Activated T-helper 1 cell treated with anti-CD3 and anti-CD28 coated beads, Interleukin-12 subunit alpha, Interleukin-12 subunit beta, Interleukin-2, Interleukin-4 antibody, amounts not matched to agents 30 ng/mL and 10 ng/mL and 1 ng/mL, durations not matched to agents 14 hours and 24 hours and 36 hours (primary cell): ENCODE measurements at places on chromosomes 12 and 14.

- DNase-seq, result no peak
These were observed 215.3 kb downstream of the SSPN start for GRCh38 chr12:26410689-26411088.

- DNase-seq, result no peak
These were observed 64.8 kb downstream of the WSCD2 start for GRCh38 chr12:108193917-108194316.

- DNase-seq, result no peak
These were observed 42.1 kb downstream of the NFKBIA start for GRCh38 chr14:35362450-35362849.

- DNase-seq, result no peak
These were observed 11.5 kb downstream of the RIMKLB start for GRCh38 chr12:8709124-8709830.

- no peak for DNase-seq
These were observed 5.5 kb downstream of the RNASE1 start for GRCh38 chr14:20797164-20797563.

DNA sequence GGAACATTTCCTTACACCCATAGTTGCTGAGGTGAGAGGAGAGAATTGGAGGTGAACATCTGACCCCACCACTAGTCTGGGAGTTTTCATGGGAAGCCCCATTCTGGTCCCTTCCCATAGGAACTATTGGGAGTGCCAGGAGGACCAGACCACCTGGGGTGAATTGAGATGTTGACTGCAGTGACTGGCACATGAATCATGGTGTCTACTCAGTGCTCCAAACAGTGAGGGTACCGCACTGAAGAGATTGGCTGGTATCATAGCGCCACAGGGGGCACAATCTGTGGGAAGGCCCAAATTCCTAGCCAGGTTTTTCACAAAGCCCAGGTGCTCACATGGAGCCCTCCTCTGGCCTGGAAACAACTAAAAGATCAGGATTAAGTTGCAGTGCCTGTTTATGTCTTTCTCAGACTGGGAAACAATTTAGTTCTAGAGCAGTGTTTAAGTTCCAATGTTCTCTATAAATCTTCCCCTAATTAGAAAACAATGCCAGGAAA is 3.7 kb upstream of the RNASE9 start:
- no peak for DNase-seq

DNA sequence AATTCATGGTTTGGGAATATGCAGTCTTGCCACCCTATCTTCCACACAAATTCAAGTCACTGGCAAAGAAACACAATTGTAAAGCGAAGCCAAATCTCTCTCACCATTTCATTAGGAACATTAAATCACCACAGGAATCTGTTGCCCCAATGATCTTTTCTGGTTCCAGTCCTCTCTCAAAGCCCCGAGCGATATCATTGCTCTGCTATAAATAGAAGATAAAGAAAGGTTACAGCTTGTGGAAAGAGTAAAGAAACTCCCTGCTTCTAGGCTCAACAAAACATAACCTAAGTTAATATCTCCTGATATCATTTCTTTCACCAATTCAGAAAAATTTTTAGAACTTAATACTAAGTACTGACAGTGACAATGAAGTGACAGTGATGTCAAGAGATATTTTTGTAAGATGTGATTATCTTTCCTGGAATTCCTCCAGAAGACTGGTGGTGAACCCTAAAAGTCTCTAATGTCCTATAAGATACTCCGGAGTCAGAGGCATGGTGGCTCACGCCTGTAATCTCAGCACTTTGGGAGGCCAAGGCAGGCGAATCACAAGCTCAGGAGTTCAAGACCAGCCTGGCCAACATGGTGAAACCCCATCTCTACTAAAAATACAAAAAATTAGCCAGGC is 33.8 kb downstream of the CBX5 start:
- DNase-seq, result no peak

DNA sequence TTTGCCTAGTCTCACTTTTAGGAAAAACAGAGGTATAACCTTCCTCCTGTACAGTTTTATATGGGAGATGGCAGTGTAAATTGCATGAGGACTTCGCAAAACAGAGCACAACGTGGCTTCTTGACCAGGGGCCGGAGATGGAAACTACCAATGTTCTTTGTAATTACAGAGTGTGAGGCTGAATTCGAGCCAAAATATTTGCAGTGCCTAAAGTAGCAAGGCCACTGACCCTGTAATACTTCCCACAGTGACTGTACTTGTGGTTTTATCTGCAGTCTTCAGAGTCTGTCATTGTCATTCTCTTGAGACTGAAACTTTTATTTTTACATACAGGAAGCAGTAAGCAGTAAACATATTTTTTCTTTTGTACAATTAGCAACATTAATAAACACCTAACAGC is 98.9 kb downstream of the RERG start:
- no peak for DNase-seq

GRCh38 chr12:102950107-102950949 is 7.1 kb upstream of the ASCL1 start:
- no peak for DNase-seq

GRCh38 chr12:42757624-42758119 is 168.1 kb upstream of the PRICKLE1 start:
- no peak for DNase-seq

- no peak for DNase-seq
These were observed 14.9 kb downstream of the TXNRD1 start for GRCh38 chr12:104230304-104231095.

GRCh38 chr14:90177539-90178189 is 78.7 kb upstream of the PSMC1 start:
- no peak for DNase-seq

DNA sequence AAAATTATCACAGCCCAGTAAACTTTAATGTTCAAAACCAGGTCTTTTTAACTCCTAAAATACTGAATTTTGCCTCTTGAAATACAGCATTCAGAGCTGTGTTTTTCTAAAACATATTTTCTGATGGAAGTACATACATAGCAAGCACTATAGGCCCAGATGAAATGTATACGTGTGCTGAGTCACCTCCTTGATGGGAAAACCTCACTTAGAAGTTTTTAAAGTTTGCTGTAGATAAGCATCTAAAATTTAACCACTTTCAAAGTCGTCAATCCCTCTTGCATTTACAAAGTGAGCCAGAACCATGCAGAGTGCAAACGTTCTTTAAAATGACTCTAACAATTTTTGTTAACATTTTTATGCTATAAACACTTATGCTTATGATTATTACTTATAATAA is 618.8 kb downstream of the RPS29 start:
- no peak for DNase-seq

GRCh38 chr12:59093073-59093772 is 172.9 kb upstream of the LRIG3 start:
- no peak for DNase-seq

DNA sequence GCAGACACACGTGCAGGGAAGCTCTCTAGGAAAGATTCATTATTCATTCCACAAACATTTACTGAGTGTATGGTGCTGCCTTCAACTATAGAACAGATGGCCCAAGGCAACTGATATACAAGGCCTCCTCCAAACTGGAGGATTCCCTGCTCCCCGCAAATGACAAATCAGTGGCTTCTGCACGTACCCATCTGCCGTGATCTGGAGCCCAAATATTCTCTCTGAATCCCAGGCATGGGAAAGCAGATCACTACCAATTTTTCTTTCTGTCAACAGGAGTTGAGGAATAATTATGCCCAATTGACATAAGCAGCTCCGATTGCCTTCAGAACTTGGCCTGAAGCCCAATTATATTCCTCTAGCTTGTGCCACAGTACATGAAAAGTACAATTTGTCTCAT is 174.2 kb upstream of the CCDC196 start:
- no peak for DNase-seq

DNA sequence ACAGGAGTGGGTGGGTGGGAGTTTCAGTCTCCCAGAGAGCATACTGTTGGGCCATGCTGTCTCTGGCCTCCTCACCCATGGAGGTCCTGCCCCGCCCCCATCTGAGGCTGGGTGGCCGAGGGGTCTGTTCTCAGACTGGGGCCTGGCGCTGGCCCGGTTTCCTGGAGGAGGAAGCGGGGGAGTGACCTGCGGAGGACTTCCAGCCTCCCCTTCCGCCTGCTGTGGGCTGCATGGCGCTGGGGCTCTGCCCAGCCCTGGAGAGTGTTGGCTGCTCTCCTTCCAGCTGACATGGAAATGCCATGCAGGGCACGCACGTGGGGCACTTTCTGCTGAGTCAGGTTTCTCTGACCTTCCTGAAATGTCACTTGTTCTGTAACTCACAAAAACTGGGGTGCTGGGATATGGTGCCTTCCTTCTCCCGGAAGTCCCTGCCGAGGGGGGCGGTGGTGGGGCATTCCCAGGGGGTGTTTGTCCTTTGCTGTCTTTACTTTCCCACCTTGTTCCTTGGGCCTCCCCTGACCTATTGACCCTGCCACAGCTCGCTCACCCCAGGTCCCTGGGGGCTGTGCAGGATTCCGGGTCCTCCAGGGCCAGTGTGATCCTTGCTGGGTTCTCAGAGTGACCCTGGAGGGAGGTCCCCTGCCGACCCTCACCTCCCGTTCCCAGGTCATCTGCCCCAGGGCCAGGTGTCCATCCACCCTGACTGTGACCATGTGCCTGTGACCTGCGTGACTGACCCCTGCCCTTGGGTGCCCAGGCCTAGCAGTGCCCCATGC is 23.6 kb downstream of the PACS2 start:
- DNase-seq, result no peak

DNA sequence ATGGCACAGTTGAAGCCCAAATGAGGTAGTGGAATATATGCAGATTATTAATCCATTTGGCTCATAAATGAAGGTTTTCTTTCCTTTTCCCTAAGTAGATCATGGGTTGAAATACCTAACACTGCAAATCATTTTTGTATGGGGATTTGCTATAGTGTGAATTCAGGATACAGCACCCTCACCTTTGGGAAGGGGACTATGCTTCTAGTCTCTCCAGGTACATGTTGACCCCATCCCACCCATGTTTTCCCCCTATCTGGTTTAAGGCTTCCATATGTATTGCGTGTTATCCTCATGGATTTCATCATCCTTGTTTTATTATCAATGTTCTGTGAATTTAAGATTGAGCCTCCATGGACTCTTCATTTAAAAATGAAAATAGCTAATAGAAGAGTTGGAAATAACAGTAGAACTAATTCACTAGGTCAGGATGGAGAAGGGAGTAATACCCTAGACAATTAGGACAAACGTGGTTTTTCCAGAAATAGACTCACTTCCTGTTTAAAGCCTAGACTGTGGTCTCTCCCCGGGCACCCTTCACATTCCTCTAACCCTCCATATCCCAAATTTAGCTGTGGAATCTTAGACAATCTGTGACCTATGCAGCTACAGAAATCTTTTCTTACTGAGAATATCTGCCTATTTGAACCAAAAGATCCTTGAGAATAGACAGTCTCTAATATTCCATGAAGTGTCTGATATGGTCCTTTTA is 56.5 kb downstream of the DAD1 start:
- no peak for DNase-seq

- no peak for DNase-seq
These were observed 612 bp upstream of the SLC25A3 start for GRCh38 chr12:98592825-98593322.

- DNase-seq, result no peak
These were observed 12.7 kb upstream of the PRB2 start for GRCh38 chr12:11408096-11408495.

DNA sequence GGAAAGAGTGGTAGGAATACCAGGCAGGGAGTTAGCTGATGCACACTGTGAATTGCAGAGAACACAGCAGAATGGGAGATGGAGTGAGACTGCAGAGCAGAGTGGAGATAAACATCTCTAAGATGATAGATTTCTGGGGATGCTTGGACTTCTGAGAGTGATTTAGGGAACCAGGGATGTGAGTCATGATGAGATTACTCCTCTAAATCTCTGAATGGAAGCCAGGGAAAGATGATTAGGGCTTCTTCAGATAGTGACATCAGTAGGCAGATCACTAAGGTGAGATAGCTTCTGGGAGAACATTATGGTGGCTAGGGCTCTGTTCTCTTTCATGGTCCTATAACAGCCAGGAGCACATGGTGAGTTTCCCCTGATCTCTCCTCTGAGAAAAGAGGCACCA is 501.5 kb upstream of the USP15 start:
- DNase-seq, result no peak

GRCh38 chr12:93616584-93617101 is 44.2 kb downstream of the SOCS2 start:
- DNase-seq, result no peak

GRCh38 chr12:20188930-20189653 is 179.2 kb upstream of the PDE3A start:
- no peak for DNase-seq

DNA sequence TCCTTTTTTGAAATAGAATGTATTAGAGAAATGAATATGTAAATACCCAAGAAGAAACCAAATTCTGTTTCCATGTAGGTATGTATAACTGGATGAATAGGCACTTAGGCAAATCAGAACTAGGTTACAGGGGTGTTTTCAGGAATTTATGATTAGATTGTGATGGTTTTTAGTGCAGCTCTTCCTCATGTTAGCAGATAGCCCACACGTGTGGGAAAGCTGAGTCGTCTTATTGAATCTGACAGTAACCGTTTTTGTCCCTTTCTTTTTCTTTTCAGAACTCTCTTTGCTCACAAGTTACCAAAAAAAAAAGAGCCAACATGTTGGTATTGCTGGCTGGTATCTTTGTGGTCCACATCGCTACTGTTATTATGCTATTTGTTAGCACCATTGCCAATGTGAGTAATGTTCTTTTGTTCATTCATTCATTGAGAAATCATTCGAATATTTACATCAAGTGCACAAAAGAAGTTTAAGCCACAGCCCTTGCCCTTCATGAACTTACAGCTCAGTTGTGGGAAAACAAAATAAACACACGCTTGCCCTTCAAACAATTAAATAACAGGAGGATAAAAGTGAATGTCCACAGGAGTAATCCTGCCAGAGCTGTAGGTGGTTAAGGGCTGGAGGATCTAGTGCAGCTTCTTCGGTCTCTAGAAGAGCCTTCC is 14.8 kb downstream of the EMP1 start:
- no peak for DNase-seq
